ENCODE measurements at places on chromosomes 5 and 9.

DNA sequence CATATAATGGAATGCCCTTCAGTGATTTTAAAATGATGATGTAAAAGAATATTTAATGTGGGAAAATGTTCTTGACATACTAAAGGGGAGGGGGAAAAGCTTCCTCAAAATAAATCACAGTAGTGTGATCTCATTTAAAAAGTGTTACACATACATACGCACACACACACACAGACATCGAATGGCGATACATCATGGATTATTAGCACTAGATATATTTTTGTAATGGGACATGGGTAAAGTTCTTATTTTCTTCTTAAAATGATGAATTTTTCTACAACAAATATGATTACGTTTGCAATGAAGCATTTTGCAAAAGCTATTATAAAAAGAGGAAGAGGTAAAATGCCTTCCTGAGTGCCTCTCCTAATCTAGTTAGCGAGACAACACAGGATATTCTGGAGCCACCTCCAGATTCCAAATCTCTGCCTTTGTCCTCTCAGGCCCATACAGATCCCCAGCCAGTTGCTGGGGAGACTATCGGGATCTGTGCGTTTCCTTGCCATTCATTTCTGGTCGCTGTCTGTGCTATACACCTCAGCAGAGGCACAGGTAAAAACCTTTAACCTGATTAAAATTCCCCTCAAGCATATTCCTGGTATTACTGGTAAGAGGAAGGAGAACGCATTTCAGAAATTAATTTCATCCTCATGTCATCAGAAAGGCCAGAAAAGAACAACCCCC lies 69.6 kb downstream of the SLC28A3 start:
- DNase-seq = no peak

DNA sequence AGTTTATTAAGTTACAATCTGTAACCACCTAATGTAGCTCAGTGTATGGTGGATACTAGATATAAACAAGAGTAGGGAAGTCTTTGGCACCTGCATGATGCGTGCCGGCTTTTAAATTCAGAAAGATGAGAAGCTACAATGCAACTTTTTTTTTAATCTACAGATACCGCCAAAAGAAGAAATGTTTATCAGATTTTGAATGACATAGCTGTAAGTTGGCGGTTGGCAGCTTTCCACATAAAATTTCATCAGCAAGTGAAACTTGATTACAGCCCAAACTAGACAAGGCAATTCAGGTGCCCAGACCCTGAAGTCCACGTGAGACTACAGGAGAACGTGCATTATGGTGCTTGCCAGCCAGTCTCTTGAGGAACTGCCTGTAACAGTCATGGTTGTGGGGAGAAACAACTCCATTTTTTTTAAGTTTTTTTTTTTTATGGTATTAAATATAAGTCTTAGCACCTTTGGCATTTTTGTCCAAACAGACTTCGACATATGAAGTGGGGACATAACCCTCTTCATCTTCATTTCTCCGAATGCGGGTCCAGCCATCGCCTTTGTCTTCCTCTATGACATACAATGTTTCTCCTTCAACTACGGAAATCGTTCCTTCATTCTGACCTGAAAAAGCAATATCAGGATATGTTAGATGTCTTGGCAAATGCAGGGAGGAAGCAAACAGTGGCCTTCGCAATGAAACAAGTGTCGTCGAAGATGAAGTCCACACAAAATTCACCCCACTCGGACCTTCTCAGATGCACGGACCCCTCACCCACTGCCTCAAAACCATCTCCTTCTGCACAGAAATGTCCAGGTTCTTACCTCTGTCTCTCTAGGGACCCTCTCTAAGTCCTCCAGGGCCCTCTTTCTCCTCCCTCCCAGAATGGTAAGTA lies 60.4 kb downstream of the USP20 start:
- DNase-seq = no peak

DNA sequence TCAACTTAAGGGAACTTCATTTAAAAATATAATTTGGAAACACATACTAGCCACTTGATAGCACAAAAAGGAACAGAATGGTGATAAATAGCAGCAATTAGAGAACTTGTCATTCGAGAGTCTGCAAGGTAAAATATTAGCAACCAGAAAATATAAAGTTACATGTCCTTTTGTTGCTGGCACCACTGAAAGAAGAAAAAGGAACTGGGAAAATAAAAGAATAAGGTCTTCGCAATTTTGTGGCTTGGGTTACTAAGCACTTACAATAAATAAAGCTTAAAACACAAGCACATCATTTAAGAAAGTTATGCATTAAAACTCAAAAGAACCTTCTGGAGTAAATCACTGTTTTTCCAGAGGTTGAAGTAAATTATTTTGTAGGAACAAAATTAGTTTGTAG lies 149.9 kb upstream of the FBN2 start:
- no peak for DNase-seq

- no peak for DNase-seq
Observed at GRCh38 chr9:132027752-132028663, 51.7 kb downstream of the MED27 start.

- no peak for DNase-seq
Observed at GRCh38 chr9:109139851-109140250, 20.1 kb upstream of the TMEM245 start.

DNA sequence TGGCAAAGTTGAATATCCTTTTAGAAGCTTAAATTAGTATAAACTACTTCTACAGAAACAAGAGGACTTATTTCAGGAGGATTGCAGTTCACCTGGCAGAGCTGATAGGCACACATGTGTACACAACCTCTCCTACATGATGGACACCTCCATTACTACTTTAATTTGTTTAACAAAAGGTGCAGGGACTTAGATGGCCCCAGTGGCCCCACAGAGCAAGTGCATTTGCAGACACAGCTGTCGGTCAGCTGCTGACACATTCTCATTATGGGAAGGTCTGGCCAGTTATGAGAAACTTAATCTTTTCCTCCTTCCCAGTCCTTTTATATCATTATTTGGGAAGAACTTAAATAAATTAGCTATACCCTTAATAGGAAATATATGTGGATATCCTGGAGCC lies 28.3 kb downstream of the TDRD7 start:
- no peak for DNase-seq

GRCh38 chr9:109264877-109265587 lies 55.8 kb downstream of the EPB41L4B start:
- no peak for DNase-seq
